ENCODE measurements at places on chromosomes 12 and 14. TPM values are rescaled to one million over a fixed set of nuclear protein-coding genes. Genes with fewer than 3 reads are reported as not detected.

DNA sequence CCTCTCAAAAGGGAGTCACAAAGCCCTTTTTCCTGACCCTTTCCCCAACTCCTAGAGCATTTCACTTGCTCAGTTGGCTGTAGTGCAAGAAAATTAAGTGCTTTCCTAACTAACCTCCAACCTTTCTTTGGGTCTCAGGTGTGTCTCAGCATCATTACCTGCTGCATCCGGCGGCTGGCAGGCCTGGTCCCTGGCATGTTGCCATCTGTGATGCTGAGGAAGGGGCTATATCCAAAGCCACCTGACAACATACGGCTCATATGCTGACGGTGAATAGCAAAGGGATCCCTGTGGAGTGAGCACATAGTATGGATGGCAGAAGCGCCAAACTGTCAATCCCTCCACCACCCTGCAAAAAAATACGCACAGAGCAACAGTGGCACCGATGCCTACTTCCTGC lies 1.2 kb downstream of the MLF2 start:
- DNase-seq, result no peak

Gene GYS2
- not detected for total RNA-seq

Gene OR6C2
- total RNA-seq, result not detected

GRCh38 chr12:59723520-59723919 lies 127.7 kb downstream of the SLC16A7 start:
- no peak for DNase-seq

Gene PKP2
- 49.9 TPM for total RNA-seq

GRCh38 chr12:67425394-67425793 lies 156.2 kb downstream of the CAND1 start:
- no peak for DNase-seq

Gene PCNX1
- 53.1 TPM for total RNA-seq

DNA sequence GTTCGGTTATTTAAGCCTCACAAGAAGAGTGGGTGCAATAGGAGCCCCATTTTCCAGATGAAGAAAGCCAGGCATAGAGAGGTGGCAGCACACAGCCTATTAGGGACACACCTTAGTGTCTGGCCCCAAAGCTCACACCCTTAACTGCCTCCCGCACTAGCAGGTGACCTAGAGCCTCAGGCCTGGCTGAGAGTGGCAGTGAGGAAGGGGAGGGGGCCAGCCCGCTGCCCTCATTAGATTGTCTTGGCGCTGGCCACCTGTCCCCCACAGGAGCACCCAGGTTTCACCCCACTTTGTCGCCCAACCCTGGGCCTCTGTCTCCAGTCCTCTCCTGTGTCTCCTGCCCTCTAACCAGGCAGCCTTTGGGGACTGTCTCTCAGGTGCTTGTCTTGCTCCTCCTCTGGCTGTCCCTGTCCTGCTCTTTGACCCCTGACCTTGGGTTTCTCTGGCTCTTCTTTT lies 18.5 kb upstream of the PGF start:
- no peak for DNase-seq

Gene KRT77
- total RNA-seq, result not detected

DNA sequence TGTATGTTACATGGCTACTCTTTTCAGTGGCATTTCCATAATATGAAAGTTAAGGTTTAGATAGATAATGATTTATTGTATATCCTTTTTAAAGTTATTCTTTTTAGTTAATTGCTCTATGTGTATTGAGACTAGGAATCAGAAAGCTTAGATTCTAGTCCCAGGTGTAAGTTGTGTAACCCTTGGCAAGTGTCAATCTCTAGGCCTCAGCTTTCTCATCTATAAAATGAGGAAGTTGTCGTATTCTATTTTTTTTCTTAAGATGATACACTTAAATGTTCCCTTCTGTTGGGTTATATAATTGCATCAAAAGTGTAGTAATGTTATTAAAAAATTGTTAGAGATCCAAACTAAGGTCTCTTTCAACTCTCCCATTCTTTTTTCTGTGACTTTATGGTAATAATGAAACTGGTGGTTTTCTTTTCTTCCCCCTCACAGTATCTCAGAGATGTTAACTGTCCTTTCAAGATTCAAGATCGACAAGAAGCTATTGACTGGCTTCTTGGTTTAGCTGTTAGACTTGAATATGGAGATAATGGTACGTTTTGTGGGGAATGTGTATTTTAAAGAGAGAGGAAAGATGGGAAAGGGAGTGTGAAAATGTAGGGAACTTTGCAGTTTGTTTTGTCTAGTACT lies 4.1 kb downstream of the RTRAF start:
- DNase-seq, result no peak

DNA sequence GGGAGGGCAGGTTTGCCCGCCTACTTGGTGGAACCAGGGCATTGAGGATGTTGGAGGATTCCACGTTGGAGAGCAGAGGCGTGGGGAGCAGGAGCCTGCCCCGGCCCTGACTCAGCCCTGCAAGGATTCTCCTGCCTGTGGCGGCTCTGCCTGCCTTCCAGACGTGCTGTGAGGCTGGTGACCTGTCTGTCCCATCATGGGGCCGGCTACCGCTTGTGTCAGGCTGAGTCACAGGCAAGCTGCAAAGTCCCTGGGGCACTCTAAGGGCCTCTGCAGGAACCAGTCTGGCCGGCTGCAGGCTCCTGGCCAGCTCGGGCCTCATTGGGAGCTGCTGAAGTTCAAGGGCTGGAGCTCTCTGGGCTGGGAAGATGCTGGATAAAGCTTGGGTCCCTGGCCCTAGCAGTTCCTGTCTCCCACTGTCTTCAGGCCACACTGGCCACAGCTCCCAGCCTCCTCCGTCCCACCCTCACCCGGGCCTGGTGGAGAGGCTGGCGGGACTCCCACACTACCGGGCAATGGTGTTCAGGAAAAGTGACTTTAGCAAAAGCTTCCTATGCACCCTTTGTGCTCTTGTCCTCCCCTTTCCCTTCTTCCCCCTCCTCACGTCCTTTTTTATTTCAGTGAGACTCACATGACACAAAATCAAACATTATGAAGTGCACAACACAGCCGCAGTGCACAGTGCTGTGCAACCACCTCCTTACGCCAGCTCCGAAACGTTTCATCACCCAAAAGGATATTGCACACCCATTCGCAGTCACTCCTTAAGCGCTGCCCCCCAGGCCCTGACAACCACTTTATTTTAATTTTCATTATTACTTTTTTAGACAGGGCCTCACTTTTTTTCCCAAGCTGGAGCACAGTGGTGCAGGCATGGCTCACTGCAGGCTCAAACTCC lies 22.0 kb upstream of the ULK1 start:
- DNase-seq, result no peak

DNA sequence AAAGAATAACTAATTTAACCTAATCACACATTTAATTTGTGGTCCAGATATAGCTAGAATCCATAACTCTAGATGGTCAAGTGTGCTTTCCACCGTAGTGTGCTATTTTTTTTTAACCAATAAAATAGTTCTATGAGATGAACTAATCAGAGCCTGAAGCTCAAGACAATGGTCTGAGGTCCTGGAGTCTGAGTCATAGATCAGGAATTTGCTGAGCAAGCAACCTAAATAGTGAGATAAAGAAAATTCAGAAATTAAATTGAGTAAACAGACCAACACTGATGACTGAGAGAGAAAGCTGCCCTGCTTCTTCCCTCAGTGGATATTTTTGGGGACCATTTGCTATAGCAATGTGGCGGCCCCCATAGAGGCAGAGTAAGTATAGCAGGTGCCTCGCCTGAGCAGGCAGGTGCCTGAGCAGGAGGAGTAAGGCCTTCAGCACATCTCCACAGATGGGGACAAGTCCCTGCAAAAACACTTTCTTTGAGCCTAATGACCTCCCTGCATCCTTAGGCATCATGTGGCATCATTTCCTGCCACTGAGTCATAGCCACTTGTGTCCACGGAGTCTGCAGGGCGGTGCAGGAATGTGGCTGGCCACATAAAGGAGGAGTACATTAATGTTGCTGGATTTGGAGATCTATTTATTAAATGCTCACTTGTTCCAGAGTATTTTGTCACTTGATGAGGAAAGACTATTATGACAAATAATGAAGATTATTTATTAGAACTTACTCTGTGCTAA lies 13.9 kb upstream of the CLEC4E start:
- peak; percentile 55 for DNase-seq

Gene PTPRB
- 1.3 TPM for total RNA-seq

DNA sequence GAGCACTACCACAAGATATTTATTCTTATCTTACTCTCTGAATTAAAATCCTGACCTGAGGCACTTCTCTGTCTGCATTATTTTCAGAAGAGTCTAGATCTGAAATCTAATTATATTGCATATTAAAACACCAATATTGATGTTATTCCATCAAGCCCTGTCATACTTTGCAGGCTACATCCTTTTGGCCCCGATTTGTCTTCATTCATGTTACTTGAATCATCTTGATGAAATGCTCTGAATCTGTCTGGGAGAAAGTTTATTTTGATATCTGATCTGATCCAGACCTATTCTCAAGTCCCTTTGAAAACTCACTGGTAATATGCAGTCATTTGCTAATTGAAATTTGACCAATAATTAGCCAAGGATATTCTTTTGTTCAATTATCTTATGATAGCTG lies 79.9 kb downstream of the BBS10 start:
- DNase-seq, result no peak

Gene GPR135
- 2.2 TPM for total RNA-seq

DNA sequence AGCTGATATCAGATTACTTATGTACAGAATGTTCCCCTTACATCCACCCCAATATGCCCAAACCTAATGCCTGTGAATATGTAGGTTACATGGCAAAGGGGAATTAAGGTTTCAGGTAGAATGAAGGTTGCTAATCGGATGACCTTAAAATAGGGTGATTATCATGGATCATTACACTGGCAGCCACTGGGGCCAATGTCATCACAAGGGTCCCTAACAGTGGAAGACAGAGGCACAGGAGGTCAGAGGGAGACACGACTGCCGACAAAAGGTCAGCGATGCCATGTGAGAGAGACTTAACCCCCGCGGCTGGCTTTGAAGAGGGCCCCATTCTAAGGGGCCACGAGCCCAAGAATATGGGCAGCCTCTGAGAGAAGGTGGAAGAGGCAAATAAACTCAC lies 106.8 kb upstream of the EVL start:
- DNase-seq, result no peak

Data from GM23338 (cell line).